NCI-H1048 (cell line): ENCODE measurements at places on chromosomes 4 and X.

DNA sequence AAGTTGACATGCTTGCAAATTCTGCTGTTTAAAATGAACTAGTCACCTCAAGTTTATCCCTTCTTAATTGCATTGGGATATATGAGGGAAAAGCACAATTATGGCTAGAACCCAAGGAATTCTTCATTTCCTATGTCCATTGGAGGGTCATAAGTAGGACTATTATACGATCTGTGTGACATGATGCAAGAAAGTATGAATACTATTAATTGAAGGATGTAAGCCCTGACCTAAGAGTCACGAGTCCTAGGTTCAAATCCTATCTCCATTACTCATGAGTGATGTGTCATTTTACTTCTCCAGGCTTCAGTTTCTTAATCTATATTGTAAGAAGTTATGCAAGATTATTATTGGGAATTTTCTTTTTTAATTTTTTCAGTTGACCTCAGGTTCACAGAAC lies 542.9 kb upstream of the GRIA3 start:
- no peak for DNase-seq

- DNase-seq, result no peak
Observed at GRCh38 chr4:87805971-87806370, 6.6 kb downstream of the IBSP start.

DNA sequence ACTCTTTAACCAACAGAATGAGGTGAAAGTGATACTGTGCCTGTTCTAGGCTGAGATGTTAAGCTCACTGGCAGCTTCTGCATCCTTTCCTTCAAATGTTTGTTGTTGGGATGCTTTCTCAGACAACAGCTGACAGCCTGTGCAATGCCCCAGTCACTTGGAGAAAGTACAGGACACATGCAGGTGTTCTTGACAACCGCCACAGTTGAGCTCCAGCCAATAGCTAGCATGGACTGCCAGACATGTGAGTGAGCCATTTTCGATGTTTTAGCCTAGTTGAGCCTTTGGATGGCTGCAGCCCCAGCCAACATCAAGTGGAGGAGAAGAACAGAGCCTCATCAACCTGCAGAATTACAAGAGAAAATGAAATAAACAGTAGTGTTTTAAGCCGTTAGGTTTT lies 94.1 kb upstream of the PPP3CA start:
- DNase-seq, result no peak

GRCh38 chrX:9518889-9519288 lies 54.0 kb downstream of the TBL1X start:
- DNase-seq, result no peak

DNA sequence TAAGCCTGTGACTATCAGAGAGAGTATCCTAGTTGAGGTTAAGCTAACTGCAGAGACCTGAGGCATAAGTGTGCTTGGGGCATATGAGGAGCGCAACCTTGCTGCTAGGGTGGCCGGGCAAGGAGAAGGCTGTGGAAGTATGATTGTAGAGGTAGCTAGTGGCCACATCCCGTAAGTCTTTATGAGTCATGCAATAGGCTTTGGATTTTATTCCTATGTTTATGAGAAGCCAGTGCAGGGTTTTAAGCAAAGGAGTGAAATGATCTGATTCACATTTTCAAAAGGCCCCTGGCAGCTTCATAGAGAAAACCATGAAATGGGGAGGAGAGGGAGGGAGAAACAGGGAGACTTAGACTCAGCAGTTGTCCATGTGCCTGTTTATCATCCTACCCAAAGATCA lies 92.1 kb upstream of the WDFY3 start:
- DNase-seq, result no peak

DNA sequence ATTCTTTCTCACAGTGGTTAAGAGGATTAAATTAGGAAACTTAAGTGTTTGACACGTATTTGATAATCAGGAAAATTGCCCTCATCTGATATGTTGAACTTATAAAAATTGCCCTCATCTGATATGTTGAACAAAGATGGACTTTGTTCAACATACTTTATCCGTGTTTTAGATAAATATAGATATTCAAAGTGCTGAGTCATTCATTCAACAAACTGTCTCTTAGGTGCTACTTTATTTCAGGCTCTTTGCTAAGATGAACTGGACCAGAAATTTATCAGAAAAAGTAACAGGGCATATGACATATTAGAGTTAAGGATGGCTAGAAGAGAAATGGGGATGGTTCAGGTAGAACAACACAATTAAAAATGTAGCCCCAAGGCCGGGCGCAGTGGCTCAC lies 81.7 kb downstream of the IL1RAPL1 start:
- no peak for DNase-seq
